Stimulated activated naive CD4-positive, alpha-beta T cell treated with Interleukin-2 at 50 U/mL for 16 hours (primary cell): ENCODE measurements at places on chromosomes 1 and 21.

DNA sequence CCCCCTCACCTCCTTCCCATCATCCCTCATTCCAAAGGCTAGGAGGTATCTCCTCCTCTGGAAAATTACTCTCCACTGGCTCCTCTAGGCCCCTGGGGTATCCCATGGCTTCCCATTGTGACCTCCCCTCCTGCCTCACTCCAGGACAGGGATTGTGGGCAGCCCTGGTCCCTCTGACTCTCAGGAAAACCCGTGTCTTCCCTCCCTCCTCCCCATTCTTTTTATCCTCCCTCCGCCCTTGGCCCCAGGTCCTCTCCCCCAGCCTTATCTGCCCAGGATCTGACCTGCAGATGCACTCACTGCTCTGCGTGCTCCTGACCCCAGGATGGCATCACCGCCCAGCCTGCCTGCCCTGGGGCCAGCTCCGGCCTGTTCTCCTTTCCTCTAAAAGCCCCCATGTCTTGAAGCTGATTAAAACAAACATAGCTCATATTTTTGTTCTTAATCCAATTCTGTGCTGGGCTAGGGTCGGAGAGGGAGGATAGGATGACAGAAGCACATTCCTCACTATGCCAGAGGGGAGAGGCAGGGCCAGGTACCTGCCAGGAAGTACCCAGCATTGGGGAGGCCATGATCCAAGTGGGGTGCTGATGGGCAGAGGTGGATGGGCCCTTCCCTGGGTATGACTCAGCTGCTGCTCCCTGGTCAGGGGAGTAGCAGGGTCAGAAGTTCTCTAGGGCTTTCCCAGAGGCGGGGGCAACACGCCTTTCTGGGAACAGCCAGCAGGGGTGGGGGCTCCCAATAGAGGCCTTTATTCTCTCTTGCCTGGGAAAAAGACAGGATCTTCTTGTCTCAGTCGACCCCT, 13.8 kb upstream of the UBL4B start:
- no peak for DNase-seq

- no peak for DNase-seq
Observed at GRCh38 chr1:188277771-188278170, 1449.0 kb downstream of the PLA2G4A start.

- no peak for DNase-seq
Observed at GRCh38 chr1:201681375-201681774, 142.4 kb downstream of the NAV1 start.

- DNase-seq, result no peak
Observed at GRCh38 chr1:92929461-92929860, 31.8 kb downstream of the DIPK1A start.
